Fibroblast of skin of left quadriceps (primary cell): ENCODE measurements at places on chromosomes 3 and 15.

- DNase-seq, result no peak
Observed at GRCh38 chr15:69554279-69554961, 101.8 kb downstream of the RPLP1 start.

DNA sequence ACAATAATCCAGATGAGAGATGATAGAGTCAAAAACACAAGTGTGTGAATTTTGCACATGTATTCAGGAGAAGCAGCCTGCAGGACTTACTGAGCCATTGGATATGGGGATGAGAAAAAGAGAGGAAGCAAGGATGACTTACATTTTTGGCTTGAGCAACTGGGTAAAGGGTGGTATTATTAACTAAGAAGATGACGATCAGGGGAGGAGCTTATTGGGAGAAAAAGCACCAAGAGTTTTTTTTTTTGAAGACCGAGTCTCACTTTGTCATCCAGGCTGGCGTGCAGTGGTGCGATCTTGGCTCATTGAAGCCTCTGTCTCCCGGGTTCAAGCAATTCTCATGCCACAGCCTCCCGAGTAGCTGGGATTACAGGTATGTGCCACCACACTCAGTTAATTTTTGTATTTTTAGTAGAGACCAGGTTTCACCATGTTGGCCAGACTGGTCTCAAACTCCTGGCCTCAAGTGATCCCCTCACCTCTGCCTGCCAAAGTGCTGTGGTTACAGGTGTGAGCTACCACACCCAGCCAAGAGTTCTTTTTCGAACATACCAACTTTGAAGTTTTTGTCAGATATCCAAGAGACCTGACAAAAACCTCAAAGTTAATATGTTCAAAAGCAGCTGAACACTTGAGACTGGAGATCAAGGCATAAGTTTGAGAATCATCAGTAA lies 14.8 kb upstream of the SH3BP5 start:
- no peak for DNase-seq

DNA sequence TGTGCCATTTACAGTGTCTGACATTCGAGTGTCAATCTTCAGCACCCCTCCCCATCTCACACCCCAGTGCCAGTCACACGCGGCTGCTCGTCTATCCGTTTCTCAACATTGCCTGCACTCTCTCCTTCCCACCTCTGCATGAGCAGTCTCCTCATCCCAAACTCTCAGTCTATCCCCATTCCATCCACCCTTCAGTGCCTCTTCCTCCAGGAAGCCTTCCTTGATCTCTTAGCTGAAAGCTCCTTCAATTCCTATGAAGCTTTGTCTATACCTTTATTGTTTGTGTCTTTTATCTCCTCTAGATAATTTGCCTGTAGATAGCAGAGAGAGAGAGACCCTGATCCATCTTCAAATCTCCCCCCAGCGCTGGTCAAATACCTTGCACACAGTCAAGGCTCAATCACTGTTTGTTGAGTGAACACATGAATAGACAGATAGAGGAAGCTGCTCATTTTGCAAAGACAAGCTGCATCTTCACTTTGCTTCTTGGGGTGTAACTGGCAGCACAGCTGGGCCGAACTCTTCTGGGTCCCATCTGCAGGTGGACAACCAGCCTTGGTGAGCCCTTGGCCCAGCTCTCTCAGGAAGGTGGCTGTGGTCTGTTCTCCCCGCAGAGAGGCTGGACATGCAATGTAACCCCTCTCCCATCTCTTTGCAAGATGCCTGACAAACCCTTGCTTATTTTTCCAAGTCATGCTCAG lies 52.8 kb downstream of the ITGA11 start:
- no peak for DNase-seq

GRCh38 chr3:95277613-95278012 lies 1214.8 kb downstream of the NSUN3 start:
- no peak for DNase-seq

DNA sequence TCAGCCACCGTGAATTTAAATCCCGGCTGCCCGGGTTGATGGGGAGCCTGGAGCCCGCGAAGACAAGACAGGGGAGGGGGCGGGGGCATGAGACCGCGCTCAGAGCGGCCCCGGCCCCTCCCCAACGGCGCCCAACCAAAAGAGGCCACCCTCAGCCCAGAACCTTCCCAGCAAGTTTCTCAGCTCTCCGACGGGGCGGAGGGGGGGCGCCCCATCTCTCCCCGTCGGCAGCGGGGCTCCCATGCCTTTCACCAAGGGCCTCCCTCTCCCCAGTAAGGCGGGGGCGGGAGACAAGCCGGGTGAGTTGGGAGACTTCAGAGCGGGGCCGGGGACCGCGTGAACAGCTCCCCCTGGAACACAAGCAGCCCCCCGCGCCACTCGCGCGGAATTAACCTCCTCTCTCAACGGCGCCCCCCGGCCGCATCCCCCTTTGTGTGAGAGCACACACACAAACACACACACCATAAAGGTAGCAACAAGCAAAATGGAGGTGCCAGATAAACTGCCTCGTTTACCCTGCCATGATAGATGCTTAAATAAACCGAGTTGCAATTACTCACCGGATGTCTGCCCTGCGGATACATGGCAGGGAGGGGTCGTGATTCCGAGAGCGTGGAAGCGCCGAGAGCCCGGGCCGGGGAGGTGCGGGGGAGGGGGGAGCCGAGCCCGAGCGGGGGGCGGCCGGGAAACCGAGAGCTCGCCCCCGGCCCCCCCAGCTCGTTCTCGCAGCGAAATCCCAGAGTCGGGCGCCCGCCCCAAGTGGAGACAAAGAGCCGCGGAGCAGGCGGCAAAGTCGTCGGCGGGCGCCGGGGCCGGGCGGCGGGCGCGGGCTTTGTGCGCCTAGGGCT lies 1.3 kb downstream of the TLE3 start:
- no peak for DNase-seq

DNA sequence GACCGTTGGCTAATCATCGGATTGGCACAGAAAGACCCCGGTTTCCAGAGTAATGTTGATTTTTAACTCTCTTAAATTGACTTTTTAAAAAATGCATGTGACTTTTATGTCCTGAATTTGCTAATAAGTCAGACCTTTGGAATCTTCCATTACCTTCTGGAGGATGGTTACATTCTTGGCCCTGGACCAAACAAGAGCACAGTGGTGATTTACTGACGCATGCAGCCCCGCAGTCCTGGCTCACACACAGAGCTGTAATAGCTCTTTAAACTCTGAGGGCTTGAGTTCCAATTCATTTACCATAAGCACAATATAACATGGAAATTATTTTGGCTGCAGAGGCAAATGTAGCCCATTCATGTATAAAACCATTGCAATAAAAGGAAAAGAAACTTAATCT lies 25.1 kb downstream of the SOX14 start:
- DNase-seq, result no peak

DNA sequence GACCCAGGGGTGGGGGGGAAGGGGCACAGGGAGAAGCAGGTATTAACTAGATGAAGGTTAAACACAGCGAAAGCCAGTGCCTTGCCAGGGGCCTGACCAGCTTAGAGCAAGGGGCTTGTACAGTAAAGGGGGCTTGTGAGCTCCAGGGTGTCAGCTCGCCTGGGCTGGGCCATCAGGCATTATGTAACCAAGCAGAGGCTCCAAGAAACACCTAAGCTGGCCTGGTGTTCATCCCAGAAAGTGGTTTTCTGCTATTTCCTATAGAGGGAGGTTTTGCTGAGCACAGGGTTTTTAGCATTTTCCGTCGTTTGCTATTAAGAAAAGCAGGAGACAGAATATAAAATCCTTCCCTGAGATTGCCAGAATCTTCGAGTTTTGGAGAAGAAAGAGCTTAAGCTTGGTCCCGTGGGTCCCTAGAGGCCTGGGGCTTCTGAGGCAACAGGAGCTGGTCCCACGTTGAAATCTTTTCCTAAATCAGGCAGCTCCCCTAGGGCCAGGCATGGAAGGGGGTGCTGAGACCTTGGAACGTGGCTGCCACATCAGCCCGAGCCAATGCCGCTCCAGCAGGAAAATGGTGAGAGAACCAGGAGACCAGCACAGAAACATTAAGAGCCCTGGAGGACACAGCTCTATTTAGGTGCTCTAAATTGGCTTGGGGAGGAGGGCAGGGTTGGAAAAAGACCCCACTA lies 71.4 kb downstream of the ISG20 start:
- DNase-seq, result no peak

GRCh38 chr3:7144697-7145308 lies 283.9 kb downstream of the GRM7 start:
- DNase-seq, result no peak

DNA sequence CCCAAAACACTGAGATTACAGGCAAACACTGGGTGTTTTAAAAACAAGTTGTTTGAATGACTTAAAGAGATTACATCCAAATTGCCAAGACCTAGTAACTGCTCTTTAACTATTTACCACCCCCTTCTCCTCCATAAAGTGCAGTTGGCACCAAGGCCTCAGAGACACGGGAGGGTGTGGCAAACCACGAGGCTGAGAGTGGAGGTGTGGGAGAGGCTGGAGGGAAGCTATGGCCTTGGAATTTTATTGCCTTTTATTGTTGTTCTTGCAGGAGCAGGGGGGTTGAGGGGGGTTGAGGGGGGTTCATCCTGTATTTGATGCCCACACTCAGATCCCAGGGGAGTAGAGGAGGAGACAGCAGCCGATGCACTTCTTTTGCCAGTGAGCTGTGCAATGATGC lies 75.9 kb upstream of the CTDSPL start:
- no peak for DNase-seq

- no peak for DNase-seq
Observed at GRCh38 chr15:26892182-26892518, 25.3 kb downstream of the GABRA5 start.

DNA sequence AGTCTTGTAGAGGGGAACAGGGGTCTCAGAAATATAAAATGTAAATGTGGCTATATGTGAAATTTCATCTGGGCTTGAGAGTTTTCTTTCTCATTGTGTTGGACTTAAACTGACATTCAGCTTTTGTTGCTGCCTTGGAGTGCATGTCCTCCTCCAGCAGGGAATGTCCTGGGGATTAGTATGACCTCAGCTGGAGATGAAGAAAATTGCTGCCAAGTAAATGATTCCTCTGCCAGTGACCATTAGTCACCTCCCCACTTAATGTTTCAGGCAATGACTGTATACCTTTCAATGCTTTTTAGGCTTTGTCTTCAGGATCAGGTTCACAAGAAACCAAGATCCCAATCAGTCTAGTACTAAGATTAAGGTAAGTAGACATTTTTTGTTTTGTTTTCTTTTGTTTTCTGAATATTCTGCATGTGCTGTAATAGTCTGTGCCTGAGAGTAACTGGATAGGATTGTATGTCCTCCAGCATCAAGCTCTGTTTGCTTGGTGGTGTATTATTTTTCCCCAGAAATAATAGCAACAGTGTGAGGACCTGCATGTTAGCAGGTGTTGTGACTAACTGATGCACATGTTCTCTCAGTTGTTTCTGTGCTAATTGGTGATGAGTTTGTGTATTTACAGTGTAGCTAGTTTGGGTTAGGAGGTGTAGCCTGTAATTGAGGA lies 18.1 kb upstream of the SLC22A13 start:
- peak; percentile 49 for DNase-seq

DNA sequence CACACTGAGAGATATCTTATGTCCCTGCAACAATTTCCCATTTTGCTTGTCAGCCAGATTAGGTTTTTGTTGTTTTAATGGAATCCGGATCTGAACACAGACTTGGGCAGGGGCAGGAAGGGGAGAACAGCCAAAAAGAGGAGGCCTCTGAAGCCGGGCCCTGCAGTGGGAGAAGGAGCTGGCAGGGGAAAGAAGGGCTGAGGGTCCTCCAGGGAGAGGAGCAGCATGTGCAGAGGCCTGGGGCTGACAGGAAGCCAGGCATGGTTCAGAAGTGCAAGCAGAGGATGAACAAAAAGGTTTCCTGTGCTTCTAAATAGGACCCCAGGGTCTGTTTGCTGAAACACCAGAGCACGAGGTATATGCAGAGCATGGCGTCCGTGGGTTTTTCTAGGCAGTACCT lies 49.1 kb upstream of the POMGNT2 start:
- DNase-seq, result no peak

DNA sequence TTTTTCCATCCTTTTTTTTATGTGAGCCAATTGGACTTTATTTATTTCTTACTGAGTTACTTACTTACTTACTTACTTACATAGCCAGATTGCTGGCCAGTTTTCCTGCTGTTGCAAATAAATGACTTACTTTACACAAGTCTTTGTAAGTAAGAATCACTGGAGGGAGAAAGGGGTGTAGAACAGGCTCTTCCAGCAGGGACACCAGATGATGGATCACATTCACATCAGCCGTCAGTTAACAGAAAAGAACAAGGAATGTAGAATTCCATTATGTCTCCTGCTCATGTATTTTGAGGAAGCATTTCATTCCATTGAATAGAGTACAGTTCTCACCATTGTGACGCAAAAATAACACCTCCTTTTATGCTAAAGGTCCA lies 188.6 kb downstream of the FNDC3B start:
- DNase-seq, result no peak

DNA sequence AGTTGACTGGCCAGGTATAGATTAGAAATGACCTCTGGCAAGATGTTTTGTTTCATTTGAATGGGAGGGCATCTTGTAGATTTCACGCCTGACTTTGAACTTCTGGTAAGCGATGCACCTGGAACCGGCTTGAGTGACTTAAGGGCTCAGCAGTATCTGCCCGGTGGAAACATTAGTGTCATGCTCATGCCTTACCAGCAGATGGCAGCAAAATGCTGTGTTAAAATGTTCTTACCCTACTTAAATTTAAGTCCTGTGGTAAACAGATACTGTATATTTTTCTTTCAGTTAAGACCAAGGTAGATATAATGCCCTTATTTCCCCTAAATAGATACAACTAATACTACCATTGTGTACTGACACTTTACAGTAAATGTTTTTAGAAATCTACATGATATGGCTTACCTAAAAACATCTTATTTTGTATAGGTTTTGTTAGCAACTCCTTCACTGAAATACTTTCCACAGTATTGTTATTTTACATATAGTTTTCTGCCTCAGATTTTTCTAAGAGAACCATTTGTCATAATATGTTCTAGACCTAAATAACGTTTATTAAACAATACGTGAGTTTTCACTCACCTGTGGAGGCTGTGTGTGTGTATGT lies 25.5 kb downstream of the ASB7 start:
- DNase-seq, result peak; percentile 46

GRCh38 chr15:54519577-54519976 lies 541.3 kb downstream of the UNC13C start:
- DNase-seq, result no peak

GRCh38 chr3:62625268-62625667 lies 249.9 kb downstream of the CADPS start:
- DNase-seq, result no peak

- DNase-seq, result no peak
Observed at GRCh38 chr3:31636049-31636448, 103.3 kb downstream of the STT3B start.

DNA sequence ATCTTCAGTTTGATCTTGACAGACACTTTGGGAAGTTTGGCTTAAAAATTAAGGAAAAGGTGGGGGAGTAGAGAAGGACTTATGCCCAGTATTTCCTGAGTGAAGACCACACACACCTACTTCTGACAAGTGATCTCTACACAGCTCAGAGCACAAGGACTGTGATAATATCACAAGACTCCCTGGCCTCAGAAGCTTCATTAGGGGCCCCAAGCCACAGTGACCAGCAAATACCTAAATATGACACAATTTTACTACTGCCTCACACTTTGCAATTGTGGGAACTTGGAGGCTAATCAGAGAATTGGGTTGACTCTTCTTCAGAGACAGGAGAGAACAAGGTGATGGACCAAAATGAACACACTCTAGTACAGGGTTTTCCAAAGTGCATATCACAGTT lies 2.6 kb downstream of the ILDR1 start:
- DNase-seq, result no peak

GRCh38 chr3:102348904-102349303 lies 85.9 kb upstream of the ZPLD1 start:
- no peak for DNase-seq
